ENCODE measurements at places on chromosomes 2 and 18.

DNA sequence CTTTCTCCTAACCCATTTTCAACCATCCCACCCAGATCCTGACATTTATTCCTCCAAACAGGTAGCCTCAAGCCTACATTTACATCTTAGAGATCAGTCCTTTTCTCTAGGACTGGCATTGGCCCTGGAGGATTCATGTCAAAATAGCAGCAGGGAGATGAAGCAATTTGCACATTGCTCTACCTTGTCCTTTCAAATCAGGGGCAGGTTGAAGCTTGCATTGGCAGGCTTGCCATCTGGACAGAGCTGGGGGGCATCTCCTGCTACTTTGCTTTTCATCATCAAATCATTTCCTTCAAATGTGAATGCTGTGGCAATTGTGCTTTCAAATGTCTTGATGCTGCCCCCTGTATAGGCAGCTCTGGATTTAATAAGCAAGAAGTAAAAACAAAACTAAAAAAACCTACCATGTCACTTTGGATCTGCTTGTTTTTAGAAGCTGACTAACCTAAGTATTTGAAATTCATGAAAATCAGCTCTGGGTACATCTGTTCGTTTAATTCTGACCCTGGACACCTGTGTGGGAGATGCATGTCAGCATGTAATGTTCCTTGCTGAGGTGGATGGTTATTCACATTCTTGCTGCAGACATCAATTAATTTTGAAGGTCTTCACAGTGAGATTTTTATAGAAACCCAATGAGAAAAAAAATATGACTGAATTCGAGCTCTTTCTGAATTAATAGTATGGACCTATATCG, 47.9 kb downstream of the KIF5C start:
- DNase-seq, result no peak

GRCh38 chr18:75625966-75626365, 198.5 kb upstream of the SMIM21 start:
- no peak for DNase-seq

DNA sequence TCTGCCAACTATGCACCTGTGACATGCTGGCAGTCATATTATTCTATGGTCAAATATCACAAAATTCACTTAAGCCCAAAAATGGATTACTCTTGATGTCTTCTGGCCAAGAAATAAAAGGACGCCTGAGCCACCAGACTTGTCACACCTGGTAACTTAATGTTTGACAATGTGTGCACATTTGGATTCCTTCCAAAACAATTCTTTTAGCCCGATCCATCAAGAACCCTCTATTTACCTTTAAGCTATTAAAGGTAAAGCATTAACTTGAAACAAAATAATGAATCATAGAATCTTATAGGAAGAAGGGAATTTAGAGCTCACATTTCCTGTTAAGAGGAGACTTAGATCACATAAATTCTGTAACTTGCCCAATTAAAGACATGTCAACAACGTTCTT, 46.5 kb upstream of the NFU1 start:
- no peak for DNase-seq

GRCh38 chr2:59912042-59912441, 641.4 kb downstream of the BCL11A start:
- no peak for DNase-seq

GRCh38 chr2:127163921-127164320, 56.2 kb downstream of the CYP27C1 start:
- DNase-seq, result no peak

DNA sequence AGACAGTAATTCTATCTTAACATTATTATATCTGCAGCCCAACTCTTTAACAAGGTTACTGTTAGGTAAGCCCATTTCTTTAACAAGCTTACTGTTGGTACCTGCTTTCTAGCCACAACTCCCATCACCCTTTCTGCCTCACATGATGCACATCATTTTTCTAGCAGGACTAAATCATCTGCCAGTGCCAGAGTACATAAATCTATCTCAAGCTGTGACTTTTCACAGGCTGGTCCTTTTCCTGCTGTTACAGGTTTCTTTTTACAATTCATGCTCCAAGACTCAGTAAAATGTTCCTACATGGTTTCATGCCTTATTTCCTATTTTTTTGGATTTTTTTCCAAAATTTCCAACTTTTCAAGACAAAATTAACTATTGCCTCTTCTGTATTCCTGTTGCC, 30.4 kb upstream of the ZC3H15 start:
- no peak for DNase-seq

GRCh38 chr2:147174824-147175254, 670.0 kb upstream of the ACVR2A start:
- DNase-seq, result no peak

DNA sequence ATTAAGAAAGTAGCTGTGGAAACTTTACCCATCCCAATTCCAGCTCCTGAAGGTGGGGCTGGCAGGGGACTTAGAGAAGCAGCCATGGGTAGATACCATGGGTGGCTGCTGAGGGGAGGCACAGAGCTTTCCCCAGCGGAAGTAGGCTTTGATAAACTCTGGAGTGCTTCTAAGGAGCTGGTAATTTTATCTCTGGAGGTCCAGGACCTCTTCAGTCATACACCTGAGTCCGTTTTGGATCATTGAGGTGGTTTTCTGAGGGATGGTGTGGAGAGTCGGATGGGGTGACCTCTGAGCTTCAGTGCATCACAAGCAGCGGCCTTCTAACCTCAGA, 36.7 kb upstream of the BMP10 start:
- no peak for DNase-seq

DNA sequence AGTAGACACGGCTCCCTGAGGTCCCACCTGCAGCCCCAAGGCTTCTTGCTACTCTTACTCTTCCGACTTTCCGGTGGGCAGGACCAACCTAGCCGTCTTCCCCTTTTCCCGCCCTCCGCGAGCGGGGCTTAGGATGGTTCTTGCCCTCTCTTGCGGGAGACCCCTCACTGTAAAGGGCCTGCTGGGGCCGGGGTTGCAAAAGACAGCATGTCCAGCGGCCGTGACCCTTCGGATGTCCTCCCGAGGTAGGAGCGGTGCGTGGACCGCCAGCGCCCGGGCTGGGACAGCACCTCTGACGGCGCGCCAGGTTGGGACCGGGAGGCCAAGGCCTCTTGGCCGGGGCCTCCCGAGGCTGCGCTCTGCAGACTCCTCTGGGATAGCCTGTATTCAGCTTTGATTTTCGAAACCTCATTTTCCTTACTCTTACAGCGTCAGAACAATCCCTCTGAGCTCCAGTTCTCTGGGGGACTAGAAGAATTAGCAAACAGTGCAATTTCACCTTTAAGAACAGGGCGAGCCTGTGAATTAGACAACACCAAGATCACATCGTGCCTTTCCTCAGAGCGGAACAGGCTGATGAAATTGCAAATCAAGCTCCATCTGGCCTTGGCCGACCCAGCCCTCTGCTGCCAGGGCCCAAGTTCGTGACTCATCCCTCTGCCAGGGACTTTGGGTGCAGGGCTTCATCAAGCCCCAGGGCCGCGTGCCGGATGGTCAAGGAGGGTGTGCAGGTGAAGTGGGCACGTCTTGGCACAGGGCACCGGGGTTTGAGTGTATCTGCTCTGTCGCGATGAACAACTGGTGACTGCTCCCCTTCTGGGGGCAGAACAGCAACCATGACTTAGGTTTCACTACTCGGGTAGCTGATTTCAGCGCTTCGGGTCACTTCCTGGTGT, 777 bp downstream of the MOCOS start:
- no peak for DNase-seq

GRCh38 chr18:22933966-22934423, 867 bp downstream of the RBBP8 start:
- peak; percentile 2 for DNase-seq

- no peak for DNase-seq
Measured at GRCh38 chr18:40789286-40789685, 1165.7 kb upstream of the PIK3C3 start.

DNA sequence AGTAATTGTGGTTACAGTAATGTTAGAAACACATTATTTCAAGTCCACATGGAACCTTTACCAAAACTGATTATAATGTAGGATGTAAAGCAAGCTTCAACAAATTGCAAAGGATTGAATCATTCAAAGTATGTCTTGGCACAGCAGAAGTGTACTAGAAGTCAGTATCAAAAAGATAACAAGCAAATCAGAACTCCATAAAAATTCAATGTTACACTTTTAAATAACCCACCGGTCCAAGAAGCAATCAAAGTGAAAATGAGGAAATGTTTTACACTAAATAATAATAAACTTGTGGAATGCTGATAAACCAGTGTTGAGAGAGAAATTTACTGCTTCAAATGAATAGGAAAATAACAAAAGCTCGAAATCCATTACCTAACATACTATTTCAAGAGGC, 47.7 kb downstream of the TTC21B start:
- no peak for DNase-seq

GRCh38 chr2:120661551-120661950, 74.1 kb upstream of the GLI2 start:
- DNase-seq, result no peak

All from brain microvascular endothelial cell (primary cell).